ENCODE measurements at places on chromosomes 6 and 20. TPM values are rescaled to one million over a fixed set of nuclear protein-coding genes. Genes with fewer than 3 reads are reported as not detected.

The SLC4A11 gene
- total RNA-seq, result 5.8 TPM

DNA sequence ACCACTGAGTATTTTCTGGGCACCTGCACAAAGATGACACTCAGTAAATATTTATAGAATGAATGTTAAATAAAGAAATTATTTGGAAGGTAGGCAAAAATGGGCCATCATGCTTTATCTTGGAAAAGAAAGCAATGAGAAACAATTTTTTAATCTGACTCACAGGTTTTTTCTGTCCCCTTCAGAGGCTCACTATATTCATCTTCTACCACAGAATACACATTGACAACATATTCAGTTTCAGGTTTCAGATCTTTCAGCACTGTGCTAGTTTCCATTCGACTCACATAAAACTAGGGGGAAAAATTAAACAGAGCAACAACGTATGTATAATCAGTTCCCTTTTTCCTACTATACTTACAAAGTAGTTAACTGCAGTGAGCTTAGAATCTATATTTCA lies 58.3 kb downstream of the COL12A1 start:
- DNase-seq, result no peak

GRCh38 chr20:11248687-11249638 lies 575.2 kb upstream of the JAG1 start:
- no peak for DNase-seq

GRCh38 chr6:166757232-166758135 lies 130.4 kb upstream of the RPS6KA2 start:
- DNase-seq, result no peak

Measured in stomach (tissue), 19 donors.